Activated T-helper 1 cell treated with Interleukin-2 at 50 U/mL for 16 hours (primary cell): ENCODE measurements at places on chromosomes 5 and 9.

DNA sequence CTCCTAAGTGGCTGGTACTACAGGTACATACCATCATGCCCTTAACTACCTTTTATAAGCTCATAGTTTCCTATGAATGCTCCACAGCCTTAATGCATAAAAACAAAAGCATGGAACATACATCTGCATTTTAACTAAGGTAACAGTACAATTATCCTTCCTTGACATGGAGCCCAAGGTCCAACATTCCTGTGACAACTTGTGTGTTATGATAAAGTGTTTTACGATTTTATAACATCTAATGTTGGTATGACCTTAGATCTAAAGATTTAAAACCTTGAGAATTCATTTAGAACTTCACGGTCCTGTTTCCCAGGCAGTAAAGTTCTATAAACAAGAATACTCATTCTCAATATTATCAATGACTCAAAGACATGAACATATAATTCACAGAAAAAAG is 43.1 kb downstream of the GNG10 start:
- no peak for DNase-seq

- DNase-seq = no peak
Measured at GRCh38 chr9:101485924-101486692, 47.5 kb upstream of the RNF20 start.

GRCh38 chr5:158433634-158434033 is 574.7 kb upstream of the CLINT1 start:
- no peak for DNase-seq

DNA sequence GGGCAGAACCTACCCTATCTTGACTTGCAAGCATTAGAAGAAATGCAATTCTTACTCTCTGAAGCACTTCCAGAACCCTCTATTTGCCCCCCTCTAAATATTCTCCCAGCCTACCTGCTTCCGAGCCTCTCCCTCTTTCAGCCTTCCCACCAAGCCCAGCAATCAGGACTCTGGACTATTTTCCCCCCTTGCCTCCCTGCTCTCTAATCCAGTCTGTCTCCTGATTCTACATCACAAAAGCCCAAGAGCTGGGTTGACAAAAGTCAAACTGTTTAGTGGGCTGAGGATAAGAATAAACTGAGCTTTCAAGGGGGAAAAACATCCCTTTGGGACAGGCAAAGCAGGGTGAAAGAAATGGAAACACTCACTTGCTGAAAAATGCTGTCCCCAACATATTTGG is 123.2 kb upstream of the KIF2A start:
- DNase-seq = no peak

DNA sequence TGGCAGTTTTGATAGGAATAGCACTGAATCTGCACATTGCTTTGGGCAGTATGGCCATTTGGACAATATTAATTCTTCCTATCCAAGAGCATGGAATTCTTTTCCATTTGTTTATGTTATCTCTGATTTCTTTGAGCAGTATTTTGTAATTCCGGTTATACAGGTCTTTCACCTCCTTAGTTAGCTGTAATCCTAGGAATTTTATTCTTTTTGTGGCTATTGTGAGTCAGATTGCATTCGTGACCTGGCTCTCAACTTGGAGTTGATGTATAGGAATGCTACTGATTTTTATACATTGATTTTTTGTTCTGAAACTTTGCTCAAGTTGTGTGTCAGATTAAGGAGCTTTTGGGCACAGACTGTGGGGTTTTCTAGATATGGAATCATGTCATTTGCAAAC is 24.0 kb downstream of the TMEM161B start:
- no peak for DNase-seq

- no peak for DNase-seq
Measured at GRCh38 chr9:132461281-132461896, 51.4 kb downstream of the CFAP77 start.
